ENCODE measurements at places on chromosomes 16 and 17.

DNA sequence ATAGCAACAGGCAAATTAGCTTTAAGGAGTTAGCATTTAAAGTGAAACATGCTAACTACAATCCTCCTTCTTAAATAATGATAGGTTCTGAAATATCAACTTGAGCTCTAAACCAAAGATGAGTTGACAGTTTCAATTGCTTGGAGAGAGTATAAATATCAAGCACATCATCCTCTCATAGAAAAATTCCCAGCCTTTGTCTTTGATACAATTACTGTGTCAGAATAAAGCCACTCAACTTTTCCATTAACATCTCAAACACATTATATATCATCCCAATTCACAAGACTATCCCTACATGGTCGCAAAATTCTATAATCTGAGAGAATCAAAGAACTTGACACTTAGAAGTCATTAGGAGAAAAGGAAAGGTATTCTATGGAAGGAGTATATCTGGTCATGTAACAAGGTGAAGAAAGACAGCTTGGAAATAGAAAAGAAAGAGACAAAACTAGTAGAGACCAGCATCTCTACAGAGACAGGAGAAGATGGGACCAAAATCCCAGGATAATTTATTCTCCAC is 189.8 kb downstream of the CEP112 start:
- DNase-seq, result no peak

- DNase-seq, result no peak
These were observed 55.6 kb downstream of the USP43 start for GRCh38 chr17:9700754-9701476.

DNA sequence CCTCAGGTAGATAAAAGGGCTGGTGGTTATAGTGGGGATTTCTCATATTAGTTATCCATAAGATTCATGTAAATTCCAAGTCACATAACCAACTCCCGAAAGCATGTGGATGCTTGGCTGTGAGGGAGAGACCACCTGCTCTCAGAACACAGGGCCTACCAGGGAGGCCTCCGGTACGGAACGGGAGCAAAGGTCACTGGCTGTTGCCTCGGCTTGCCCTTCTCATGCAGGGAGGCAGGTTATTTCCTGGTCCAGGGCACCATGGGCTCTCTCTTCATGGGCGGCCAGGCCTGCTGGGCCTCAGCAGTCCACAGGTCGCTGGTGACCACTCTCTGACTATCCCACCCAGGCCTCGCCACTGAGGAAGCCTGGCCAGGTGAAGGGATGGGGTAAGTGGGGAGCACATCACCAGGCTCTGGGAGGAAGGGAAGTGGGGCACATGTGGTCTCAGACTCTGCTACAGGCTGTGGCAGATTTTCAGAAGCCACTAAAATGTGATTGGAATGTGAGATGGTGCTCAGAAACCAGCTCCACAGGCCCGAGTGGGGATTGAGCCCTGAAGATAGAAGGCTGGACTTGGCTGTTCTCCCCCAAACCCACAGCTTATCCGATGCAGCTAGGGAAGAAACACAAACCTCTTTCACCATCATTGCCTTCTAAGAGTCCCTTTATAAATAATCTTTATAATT is 45.4 kb downstream of the HNF1B start:
- DNase-seq, result no peak

DNA sequence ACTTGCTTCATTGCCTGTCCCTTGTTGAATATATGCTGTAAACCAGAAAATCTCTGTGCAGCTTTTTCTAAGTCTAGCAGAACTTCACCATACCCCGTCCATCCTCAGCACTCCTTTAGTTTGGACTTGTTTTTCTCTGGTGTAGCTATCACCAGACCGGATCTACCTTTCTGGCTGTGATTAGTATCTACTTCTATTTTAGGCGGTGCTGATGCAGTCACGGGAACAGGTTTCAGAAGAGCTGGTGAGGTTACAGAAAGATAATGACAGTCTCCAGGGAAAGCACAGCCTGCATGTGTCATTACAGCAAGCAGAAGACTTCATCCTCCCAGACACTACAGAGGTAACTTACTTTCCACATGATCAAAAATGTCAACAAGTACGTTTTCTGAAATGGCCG is 46.4 kb downstream of the NUP88 start:
- DNase-seq, result no peak

- DNase-seq, result no peak
These were observed 85.2 kb downstream of the GLG1 start for GRCh38 chr16:74521691-74522090.

DNA sequence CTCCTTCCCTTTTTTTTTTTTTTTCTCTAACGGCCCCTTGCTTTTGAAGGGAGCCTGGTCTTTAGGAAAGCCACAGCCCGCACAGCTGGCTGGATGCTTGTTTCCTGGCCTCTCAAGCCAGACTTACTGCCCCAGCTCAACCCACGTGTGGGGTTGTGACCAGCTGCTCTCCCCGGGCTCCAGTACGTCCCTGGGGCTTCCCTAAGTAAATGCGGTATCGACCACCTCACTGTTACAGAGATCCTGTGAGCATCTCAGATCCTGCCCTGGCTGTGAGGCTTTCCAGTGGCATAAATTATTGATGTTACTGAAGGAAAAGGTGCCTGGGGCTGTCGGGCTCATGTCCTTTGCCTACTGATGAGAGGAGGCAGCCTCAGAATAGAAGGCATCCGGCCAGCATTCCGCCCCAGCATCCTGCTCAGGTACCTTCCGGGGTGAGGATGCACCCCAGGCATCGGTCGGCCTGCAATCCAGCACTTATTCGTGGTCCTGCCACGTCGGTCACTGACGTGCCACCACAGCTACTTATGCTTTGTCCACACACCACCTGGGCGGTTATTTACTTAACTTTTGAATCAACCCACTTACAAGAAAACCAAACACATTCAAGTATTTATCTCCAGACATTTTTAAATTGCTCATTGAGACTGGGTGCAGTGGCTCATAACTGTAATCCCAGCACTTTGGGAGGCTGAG is 9.6 kb downstream of the GPRC5B start:
- no peak for DNase-seq

DNA sequence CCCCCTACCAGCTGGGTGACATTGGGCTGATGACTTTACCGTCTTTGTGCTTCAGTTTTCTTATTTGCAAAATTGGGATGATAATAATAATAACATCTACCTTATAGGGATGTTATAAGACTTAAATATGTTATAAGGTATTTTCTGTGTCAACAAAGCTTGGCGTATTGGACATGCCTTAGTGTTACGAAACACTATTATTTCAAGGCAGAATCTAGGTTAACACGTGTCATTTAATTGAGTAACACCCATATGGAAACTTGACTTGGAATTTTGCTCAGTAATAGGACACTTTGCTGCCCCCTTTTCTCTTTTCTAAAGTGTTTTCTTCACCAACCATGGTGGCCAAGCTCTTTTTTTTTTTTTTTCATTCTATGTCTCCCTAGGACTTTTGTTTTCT is 294.2 kb upstream of the SALL1 start:
- no peak for DNase-seq

- DNase-seq, result no peak
These were observed 131.5 kb upstream of the MON1B start for GRCh38 chr16:77059446-77059845.

DNA sequence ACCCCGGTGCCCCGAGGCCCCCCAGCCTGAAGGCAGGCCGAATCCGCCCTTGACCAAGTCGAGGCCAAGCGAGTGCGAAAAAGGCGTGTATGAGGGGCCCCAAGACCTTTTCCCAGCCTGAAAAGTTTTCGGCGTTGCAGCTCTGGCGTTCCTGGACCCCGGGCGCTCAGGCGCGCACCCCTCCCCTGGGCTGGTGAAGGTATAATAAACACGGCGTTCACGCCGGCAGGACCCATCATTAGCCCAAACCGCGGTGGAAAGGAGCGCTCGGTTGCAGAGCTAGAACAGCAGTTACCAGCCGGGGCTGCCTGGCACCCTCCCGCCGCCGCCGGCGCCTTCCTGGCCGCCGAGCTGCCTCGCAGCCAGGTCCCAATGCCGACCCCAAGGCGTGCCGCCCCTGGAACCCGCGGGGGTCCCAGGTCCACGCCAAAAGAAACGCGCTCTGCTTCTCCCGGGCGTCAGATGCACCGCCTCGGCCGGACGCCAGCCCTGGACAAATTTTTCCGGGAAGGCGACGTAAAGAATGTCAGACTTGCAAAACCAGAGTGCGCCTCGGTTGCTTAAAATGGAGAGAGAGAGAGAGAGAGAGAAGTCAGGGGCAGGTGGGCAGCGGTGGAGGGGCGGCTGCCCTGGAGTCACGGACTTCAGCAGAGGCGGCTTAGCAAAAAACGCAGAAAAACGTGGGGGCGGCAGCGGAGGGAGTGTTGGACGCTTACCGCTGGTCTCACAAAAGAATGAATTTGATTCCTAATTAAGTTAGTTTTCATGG is 11.5 kb upstream of the FOXF1 start:
- no peak for DNase-seq

GRCh38 chr17:40952661-40953060 is 14.1 kb downstream of the KRT39 start:
- no peak for DNase-seq

GRCh38 chr16:82037666-82038065 is 2.6 kb downstream of the HSD17B2 start:
- no peak for DNase-seq

DNA sequence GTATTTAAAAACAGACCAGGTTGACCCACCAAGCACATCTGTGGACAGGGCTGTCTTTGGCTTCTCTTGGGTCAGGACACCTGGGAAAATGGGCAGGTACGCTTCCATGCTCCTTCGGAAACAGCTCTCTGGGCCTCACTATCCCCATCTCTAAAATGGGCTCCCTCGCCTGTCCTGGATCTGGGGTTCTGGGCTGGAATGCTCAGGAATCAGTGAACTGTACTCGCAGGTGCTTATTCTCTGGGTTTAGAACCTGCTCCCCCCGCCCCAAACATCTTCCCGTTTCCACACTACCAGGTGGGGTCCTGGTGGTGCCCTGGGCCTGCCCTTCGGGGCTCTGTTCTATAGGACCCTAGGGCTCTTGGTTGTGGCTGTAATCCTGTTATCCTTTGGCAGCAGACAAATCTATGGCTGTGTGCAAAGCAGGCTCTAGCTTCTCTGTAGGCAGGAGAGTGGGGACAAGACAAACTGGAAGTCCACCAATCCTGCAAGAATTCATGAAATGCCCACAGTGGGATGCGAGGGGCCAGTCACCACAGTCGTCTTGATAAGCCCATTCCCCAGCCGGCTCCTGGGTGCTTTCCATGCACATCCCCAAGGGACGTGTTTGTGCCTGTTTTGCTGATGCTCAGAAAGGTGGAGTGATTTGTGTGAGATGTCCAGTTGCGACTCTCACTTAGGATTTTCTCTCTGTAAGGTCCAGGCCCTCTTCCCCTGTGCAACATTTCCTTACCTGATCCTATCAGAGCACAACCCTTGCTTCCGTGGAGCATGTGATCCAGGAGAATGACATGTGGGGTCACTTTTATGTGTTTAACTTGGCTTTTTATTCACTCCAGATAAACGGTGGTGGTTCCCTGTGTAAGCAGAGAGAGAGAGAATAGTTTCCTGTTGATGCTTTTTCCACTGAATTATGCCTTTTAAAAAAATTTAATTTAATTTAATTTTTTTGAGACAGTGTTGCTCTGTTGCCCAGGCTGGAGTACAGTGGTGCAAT is 37.2 kb downstream of the HAPSTR1 start:
- DNase-seq, result no peak

DNA sequence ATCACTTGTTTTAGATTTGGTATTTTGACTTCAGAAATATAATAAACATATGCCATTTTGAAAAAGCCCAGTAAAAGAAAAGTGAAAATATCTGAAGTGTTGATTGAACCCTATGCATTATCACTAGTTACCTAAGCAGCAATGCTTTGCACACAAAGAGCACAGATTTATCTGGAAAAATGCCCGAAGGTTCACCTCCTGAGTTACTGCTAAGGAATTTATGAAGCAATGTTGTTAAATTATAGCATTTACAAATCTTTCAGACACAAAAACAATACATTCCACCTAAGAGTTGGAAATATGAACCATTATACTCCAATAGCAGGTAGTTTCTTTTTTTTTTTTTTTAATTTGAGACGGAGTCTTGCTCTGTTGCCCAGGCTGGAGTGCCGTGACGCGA is 38.9 kb upstream of the GHDC start:
- DNase-seq, result no peak

- DNase-seq, result no peak
These were observed 180.6 kb upstream of the CDH8 start for GRCh38 chr16:62216837-62217236.

DNA sequence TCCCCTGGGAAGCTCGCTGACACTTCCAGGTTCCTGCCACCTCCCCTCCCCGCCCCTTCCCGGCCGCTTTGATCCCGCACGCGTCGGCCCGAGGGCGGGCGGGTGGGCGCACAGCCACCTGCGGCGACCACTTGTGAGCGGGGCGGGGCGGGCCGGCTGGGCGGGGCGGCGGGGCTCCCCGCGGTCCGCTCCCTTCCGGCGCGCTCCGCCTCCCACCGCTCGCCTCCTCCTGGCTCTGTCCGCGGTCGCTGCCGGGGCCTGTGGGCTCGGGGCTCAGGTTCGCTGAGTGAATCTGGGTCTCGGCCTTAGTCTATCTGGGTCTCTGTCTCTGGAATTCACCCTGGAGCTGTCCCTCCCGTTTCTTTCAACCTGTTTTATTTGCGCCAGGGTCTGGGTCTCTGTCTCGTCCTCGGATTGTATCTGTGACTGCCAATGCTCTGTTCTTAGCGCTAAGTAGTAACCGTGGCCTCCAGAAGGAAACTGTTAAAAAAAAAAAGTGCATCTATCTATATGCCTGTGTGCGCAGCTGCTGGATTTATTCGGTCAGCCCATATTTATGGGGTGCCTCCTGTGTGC is 2.7 kb upstream of the HES7 start:
- DNase-seq, result peak; percentile 60

- DNase-seq, result no peak
These were observed 16.8 kb upstream of the CCDC182 start for GRCh38 chr17:57761887-57762286.

- no peak for DNase-seq
These were observed 13.3 kb upstream of the MYH8 start for GRCh38 chr17:10435096-10435495.

- DNase-seq, result no peak
These were observed 2.4 kb upstream of the VAC14 start for GRCh38 chr16:70803319-70803718.

DNA sequence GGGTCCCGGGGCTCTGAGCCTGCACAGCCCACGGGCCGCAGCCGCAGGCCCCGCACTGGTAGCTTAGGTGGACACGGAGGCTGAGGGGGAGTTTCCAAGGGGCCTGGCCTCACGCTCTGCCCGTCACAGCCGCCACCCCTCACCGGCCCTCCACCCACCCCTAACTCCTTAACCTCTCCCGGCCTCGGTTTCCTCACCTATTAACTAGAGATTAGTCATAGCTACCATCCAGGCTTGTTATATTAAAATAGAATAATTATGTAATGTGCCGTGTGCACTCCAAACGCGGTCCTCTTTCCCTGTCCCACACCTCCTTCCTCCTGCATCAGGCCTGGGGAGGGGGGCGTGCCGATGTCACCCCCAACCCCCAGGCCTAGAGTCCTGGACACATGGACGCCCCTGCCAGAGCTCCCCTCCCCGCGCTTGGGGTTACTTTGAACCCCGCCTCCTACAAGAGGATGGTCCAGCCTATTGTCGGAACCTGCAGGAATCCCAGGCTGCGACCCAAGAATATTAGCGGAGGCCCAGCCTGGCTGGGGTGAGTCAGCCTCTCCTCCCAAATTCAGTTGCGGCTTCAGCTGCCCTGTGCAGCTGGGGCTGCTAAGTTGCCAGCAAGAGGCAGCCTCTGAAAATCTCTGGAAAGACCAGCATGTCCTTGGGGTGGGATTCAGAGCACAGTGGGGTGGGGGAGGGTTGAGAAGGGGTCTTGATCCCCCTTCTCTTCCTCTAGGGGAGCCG is 17.3 kb downstream of the SOCS3 start:
- DNase-seq, result no peak

GRCh38 chr17:44010966-44011647 is 3.7 kb downstream of the TMEM101 start:
- no peak for DNase-seq

Measured in activated B cell treated with CpG ODN at 0.5 μM for 24 hours (primary cell).